ENCODE measurements at places on chromosomes 5 and 9.

GRCh38 chr9:129885018-129885669, 49.9 kb downstream of the USP20 start:
- DNase-seq: no peak

- no peak for DNase-seq
Measured at GRCh38 chr5:84272771-84273516, 111.7 kb downstream of the EDIL3 start.

DNA sequence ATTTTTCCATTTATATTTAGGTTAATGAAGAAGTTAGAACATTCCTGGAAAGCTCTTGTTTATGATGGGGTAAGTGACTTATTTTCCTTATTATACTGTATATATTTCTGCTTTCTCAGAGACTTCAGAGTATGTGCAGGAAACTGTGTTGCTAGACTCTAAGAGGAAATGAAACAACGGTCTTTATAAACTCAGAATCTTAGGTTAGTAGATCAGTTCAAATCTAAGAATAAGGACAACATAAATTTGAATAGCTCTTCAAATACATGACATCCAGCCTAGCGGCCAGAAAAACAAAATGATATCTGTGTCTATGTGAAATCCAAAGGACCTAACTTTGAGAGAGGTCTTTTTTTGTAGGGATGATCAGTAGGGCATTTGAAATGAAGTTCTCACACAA, 94.3 kb downstream of the PRKACG start:
- no peak for DNase-seq

DNA sequence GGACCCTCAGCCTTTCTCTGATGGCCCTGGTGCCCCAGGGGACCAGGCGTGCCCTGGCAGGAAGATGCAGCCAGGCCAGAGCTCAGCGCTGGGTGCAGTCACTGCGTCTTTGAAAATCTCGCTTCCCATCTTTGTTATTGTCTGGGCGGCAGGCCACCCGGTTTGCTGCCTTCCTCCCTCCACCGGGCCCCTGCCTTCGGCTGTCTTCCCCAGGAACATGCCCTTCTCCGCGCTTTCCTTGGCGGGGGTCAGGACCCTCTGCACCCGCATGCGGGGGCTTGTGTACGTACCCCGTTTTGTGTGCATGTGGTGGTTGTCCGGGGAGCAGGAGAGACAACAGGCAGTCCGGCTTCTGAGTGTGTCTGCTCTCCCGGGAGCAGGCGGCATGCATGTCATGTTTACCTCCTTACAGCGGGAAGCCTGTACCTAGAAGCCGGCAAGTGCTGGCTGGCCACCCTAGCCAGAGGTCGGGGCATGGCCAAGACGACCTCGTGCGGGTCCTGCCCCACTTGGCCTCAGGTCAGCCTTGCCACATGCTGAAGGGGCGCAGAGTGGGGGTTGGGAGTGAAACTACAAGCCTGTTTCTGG, 49.5 kb downstream of the DAB2IP start:
- no peak for DNase-seq

DNA sequence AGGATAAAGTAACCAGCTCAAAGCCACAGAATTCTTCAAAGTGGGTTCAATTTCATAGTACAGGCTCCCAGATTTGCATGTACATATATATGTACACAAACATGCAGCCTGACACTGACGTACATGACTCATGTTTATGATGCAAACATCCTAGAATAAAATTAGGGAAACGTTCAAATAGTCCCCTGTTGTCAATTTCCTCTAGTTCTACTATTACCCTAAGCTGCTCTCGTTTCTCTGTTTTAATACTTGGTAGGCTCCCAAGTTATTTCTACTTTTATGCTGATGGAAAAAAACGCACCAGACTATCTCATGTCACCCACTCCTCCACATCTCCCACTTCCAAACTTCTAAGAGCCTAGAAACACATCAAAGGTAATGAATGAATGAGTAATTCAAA, 229.7 kb downstream of the EPB41L4A start:
- DNase-seq: no peak

DNA sequence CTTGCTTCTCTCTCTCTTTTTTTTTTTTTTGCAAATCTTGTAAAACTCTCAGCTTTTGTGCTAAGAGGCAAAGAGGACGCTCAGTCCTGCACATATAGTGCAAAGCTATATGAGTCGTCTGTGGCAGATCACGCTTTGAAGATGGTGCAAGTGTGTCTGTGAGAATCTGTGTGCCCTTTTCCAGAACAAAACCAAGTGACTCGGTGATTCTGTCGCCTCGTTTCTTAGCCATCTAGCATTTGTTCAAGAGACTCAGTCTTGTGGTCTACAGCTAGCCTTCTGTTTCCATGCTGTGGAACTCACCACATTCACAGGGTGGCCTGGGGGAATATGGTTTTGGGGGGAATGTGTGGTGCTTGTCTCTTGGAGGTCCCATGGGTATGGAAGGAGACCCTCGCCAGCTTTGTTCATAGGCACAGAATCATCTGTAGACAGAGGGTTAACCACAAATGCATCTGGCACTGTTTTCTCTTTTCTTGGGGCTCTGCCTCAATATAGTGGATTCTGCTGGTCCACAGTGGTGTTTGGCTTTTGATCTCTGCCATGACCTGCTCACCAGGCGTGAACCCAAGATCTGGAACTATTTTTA, 82.1 kb downstream of the C9orf152 start:
- no peak for DNase-seq

- no peak for DNase-seq
Measured at GRCh38 chr9:14221119-14221518, 92.8 kb downstream of the NFIB start.

- DNase-seq: no peak
Measured at GRCh38 chr9:131963072-131964030, 116.3 kb downstream of the MED27 start.

GRCh38 chr5:137939331-137939730, 50.1 kb downstream of the PKD2L2 start:
- DNase-seq: no peak

GRCh38 chr5:85266692-85267091, 882.0 kb upstream of the EDIL3 start:
- DNase-seq: no peak

- DNase-seq: no peak
Measured at GRCh38 chr5:141941307-141941706, 16.7 kb downstream of the PCDH12 start.

DNA sequence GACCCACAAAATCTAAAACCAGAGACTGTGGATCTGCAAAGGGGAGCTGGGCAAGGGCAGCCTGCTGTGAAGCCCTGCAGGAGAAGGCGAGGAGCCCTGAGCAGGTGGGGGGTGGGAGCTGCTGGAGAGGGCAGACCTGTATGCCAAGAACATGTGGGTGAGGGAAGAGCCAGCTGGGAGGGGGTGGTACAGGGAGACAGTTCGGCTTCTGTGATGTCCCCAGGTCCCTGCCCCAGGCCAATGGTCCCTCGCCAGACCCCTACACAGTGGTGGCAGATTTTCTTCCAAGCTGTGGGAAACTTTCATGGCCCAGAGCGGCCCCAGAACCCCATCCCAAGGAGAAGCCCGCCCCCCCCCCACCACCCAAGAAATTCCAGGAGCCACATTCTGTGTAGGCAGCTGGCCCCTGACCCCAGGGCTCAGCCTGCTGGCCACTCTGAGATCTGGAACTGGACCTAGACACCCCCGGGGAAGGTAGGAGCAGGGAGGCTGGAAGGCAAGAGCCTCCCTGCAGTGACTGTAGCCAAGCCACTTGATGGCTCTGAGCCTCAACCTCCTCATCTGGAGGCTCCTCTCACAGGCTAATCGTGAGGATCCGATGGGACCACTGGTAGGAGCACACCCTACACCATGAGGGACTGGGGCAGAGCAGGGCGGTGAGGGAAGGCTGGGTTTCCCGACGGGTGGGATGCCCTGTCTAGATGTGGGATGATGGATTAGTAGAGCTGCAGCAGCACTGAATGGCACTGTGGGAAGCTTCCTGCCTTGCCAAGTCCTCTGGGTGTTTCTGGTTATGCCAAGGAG, 22.6 kb upstream of the CSF1R start:
- DNase-seq: no peak

GRCh38 chr5:177368869-177369644, 11.3 kb downstream of the RGS14 start:
- DNase-seq: no peak

DNA sequence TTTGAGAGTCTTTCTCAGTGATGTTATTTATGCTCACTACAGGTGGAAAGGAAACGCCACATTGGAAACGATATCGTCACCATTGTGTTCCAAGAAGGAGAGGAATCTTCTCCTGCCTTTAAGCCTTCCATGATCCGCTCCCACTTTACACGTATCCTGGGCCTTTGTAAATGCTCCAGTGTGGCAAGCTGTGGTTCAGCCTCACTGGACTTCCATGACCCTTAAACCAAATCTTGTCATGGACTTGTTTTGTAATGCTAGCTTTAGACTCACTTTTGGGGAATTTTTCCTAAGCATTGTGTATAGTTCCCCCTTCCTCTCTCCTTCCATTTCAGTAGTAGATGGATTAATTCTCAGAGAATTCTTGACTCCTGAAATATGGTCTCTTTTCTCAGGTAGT, 60.9 kb upstream of the SLC2A8 start:
- DNase-seq: no peak

DNA sequence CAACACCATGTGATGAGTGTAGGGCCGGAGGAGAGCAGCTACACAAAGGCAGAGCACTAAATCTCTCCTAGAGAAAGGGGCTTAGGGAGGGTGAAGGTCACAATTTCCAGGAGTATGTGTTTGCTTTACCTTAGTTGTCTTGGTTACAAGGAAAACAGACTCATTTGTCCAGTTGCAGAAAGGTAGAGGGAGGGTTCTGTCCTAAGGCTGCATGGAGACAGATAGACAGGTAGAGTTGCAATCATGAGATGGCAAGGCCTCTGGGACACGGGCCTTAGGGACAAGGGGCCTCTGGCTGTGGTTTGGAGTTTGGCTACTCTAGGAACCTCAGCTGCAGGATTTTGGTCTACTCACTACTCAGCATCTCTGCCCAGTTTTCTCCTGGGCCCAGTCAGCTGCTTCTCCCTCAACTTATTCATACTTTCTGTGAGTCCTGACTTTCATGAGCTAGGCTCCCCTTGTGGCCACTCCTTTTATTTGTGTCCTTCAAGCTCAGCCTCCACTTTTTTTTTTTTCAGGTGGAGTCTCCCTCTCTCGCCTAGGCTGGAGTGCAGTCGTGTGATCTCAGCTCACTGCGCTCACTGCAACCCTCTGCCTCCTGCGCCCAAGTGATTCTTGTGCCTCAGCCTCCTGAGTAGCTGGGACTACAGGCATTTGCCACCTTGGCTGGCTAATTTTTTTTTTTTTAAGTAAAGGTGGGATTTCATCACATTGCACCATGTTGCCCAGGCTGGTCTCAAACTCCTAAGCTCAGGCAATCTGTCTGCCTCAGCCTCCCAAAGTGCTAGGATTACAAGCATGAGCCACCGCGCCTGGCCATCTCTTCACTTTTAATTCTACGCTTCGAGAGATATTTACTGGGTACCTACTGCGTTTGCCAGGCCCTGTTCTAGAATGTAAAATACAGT, 76.6 kb downstream of the PTPDC1 start:
- no peak for DNase-seq

DNA sequence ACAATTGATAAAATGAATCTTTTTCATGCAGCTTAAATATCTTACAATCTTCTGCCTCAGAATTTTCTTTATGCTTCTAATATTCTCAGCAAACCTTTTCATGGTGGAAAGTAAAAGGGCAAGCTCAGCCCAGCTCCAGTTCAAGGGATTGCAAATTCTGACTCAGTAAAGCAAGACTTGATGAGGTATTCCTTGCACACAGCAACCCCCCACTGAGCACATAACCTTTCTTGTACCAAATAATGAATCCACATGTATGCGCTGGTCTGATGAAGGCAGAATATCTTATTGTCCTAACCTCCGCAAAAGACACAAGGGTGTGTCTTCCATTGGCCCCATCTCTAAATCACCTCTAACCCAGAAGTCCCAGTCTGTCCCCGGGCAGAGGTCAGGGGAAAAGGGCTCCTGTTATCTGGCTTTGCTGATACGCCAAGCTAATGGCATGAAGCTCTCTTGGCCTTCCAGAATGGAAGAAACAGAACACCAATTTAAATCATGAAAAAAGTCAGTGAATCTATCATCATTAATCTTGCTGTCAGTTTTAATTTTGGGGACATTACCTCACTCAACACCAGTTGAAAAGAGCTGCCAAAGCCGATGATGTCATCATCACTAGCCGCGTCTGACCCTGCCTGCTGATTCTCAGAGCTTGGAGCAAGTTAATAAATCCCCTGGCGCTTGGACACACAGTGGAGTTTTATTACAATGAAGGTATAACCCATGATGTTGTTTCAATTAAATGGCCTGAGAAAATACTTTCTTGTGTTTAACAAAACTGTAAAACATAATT, 592.5 kb upstream of the CLINT1 start:
- DNase-seq: no peak

GRCh38 chr5:158255609-158256008, 396.7 kb upstream of the CLINT1 start:
- DNase-seq: no peak

GRCh38 chr5:94893412-94894135, 275.1 kb downstream of the SLF1 start:
- DNase-seq: no peak

- DNase-seq: no peak
Measured at GRCh38 chr5:136808756-136809155, 443.4 kb upstream of the TRPC7 start.

DNA sequence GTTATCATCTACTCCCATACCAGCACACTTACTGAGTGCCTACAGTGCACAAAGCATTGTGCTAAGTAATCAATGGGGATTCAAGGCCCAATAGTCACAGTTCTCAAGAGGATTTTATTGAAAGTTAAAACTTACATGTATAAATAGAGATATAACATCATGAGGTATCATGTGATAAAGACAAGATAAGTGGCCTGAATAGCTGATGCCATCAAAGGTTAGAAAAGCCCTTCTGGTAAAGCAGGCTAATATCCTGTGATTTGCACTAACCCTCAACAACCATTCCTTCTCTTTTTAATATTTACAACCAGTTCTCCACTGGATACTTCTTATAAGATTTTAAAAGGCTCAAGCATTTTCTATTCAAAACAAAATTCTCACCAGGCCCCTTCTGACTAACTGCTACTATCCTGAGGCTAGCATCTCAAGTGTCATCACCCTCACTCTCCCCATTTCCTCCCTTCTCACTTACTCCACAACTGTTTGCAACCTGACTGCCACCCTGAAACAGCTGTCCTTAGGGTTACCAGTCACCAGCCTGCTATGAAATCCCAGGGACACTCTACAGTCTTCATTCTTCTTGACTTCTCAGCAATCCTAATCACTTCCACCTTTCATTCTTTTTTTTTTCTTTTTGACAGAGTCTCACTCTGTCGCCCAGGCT, 377.9 kb downstream of the ENC1 start:
- no peak for DNase-seq

- DNase-seq: no peak
Measured at GRCh38 chr5:172556262-172556661, 84.8 kb upstream of the NEURL1B start.

DNA sequence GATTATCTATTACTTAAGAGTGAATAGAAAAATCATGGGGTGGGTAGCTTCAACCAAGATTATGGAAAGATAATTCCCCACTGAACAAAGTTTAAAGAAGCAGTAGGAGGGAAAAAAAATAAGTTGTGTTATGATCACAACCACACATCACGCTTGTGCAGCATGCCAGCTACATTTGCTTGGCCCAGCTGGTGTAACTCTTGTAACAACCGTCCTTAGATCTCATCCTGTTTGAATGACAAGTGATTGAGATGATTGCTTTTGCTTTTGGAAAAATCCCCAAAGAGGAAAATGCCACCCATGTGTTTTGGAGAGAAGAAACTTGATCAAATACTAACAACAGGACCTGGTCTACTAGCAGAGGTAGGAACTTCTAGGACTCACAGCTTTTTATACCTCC, 107.6 kb upstream of the KIF2A start:
- no peak for DNase-seq

- DNase-seq: no peak
Measured at GRCh38 chr5:158283397-158283796, 424.5 kb upstream of the CLINT1 start.

Data from esophagus squamous epithelium (tissue), 5 donors.